NCI-H774 (cell line): ENCODE measurements at places on chromosomes 1 and 21.

DNA sequence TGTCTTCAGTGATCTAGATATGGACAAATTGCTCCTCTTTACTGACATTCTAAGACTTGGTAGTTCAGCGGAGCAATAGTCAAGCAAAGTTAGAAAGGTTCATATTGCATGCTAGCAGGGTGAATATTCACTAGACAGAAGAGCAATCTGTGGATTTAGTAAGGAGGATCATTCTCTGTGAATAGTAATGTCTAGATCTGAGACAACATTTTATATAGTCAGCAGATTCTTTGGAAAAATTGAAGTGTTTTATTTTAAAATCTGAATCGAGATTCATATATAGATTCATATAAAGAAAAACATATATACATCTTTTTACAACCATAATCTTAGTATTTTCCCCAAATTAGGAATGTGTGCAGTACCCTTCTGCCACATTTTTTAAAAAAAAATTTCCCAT lies 274.5 kb upstream of the BRINP3 start:
- no peak for DNase-seq

DNA sequence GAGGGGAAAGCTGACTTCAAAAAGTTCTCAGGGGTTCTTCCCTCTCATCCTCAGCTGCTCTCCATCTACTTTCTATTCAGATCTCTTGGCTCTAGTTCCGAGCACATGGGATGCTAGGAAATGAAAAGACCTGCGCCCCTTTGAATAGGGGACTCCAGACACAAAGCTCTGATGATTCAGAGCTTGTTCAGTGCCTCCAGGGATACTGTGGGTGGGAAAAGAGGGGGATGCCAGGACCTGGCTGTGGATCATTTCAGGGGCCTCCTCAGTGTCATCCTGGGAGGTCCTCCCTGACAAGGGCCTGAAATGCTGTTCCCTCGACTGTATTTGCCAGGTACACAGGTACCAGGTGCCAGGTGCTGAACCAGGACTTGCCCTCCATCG lies 943 bp upstream of the KIAA0040 start:
- DNase-seq: no peak

- no peak for DNase-seq
These were observed 427.7 kb downstream of the LRRIQ3 start for GRCh38 chr1:73770109-73770905.

GRCh38 chr1:20086800-20087199 lies 16.8 kb downstream of the PLA2G5 start:
- DNase-seq: no peak

DNA sequence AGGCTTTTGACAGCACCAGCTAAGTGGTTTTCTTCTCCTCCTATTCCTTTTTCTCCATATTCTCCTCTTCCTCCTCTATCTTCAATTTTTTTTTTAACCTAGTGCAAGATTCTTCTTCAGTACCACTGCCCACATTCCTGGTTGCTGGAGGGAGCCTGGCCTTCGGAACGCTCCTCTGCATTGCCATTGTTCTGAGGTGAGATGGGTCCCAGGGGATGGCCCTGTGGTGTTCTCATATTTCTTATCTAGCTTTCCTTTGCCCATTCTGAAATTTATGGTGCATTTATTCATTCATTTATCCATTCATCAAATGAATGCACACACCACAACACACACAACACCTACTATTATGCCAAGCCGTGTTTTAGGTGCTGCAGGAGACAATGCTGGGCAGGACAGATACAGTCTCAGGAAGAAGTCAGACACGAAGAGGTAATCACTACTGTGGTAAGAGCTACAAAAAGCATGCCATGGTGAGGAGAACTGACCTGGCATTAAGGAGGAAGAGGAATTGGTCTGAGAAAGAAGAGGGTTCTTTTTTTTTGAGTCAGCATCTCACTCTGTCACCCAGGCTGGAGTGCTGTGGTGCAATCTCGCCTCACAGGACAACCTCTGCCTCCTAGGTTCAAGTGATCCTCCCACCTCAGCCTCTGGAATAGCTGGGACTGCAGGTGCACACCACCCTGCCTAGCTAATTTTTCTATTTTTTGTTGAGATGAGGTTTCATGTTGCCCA lies 47.5 kb upstream of the TDRD10 start:
- DNase-seq: no peak

DNA sequence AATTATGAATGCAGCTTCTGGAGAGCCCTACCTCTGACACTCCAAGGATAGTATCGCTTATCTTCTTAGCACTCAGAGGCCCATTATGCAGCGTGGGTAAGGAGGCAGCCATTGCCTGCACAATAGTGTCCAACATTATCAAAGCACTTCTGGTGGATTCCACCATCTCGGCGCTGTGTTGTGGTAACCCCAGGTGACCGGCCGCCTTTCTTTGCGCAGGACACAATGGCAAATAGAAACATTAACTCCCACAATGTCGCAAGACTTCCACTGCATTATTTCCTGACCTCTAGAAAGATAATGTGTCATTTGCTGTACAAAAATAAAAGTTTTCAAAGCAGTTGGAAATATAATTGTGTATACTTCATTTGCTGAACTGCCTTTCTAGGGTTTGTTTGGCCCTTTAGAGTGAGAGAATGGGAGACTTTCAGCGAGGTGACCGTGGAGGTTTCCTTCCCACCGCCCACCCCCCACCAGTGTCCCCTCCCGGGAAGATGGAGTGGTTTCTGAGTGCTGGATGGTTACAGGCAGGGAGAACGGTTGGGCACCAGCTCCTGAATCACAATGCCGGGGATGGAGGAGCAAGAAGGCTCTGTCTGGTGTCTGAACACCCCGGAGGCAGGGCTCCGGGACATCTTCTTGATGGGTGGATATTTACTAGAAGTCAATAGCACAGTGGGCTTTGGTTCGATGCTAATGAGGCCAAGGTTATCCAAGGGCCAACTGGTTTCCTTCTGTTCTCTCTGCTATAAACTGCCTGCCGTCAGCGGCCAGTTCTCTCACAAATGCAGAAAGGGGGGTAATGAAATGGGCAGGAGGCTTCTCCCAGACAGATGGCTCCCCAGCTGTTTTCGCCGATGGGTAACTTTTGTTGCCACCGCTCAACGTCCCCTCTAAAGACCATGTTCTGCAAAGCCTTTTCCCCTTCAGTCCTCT lies 215.4 kb upstream of the PROX1 start:
- DNase-seq: no peak

DNA sequence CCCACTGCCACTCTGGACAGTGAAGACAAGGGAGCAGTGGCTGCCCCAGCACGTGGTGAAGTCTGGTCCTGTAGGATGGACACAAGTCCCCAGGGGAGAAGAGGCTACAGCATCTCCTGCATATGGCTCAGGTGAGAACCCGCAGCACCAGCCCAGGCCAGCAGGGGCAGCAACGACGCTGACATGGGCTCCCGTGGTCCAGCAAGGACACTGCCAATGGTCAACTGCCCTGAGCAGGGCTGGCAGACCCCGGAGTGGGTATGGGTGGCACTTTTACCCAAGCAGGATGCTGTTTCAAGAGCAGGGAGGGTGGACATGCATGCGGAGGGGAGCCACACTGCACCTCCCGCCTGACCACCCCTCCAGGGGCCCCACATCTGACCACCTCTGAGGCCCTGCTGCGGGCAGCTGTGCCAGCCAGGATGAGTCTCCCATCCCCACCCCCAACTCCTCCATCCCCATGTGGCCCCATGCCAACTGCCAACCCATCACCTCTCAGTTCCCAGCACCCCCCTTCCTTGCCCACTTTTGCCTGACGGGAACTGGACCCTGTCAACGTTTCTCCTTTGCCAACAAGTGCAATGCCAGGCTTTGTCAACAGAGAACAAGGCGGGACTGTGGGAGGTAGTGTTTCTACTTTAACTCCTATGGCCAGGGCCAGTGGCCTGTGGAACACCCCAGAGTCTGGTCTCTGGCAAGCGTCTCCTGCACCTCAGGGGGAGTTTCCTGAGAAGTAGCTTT lies 8.6 kb downstream of the MORN1 start:
- DNase-seq: no peak

- no peak for DNase-seq
These were observed 78.0 kb upstream of the IPO9 start for GRCh38 chr1:201750934-201751333.

DNA sequence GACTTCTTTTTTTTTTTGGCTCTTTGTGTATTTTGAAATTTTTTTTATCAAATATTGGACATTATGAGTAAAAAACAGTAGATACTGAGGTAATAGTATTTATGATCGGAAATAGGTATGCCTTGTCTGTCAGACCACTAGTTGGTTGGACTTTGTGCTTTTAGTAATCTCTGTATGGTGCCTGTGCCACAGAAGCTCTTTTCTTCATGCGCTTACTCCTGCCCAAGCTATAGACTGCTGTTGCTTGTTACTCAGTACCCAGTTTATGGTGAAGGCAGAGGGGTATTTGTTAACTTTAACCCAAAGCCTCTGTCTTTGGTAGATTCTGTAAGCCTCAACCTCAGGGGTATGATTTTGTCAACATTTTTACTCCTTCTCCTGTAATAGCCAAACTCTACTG lies 8.6 kb downstream of the SLC30A7 start:
- DNase-seq: no peak

DNA sequence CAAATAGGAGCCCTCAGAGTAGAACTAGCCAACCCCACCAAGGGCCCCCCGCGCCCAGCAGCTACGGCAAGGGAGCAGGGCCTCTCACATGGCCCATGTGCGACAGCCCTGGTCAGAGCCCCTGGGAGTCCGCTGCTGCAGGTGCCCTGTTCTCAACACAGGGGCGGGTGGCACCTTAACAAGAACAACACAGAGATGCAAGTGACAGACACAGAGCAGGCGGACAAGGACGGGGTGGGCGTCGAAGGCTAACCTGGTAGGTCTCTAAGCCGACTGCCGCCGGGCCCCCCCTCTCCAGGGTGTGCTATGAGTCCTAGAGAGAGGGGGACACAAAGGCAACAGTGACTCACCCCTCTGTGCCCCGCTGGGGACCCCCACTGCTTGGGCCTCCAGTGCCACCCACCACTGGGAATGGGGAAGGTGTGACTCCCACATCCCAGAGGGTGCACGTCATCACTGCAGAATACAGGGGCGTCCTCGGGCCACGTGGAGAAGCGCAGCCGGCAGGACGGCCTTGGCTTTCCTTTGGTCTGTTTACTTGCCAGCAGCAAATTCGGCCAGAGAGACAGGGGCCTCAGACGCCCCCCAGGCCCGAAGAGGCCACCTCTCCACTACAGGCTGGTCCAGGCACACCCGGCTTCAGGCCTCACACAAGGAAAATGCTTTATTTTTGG lies 44.8 kb downstream of the PRDM15 start:
- no peak for DNase-seq

GRCh38 chr1:203743091-203743571 lies 21.9 kb upstream of the LAX1 start:
- no peak for DNase-seq

GRCh38 chr1:53658489-53659230 lies 80.3 kb downstream of the GLIS1 start:
- DNase-seq: no peak

DNA sequence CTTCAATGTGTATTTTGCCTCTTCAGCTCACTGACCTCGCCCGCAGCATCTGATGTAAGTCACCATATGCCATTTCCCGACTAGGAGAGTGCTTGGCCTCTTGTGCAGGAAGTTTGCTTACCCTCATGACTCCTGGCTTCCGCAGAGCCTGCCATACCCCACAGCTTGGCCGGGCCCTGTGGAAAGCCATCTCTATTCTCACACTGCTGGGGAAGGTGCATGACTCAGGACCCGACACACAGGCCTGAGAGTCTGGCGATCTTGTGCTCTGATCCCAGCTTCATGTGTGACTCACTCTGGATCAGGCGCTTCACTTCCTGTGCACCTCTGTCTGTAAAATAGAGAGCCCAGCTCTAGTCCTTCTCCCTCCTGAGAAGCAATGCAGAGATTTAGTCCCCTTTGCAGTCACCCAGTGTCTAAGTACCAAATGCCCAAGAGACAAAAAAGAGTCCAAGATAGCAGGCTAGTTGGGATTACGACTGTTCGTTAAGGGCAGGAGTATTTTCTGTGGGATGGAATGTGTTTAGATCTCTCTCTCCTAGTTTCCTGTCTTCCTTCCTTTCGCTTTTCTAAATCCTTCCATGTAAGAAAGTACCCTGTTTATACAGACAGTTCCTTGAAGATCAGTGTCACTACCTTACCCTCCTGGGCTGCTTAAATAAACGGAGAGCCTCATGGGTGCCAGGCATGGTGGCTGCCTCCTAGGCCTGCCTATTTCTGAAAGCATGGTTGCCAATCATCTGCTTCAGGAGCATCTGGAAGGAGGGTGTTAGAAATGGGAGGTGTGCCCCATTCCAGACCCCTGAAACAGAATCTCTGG lies 62.8 kb upstream of the KIF26B start:
- DNase-seq: peak; percentile 26

- DNase-seq: no peak
These were observed 446 bp upstream of the DEPDC1 start for GRCh38 chr1:68497358-68497698.

- no peak for DNase-seq
These were observed 6.8 kb upstream of the COL6A2 start for GRCh38 chr21:46091118-46091517.

DNA sequence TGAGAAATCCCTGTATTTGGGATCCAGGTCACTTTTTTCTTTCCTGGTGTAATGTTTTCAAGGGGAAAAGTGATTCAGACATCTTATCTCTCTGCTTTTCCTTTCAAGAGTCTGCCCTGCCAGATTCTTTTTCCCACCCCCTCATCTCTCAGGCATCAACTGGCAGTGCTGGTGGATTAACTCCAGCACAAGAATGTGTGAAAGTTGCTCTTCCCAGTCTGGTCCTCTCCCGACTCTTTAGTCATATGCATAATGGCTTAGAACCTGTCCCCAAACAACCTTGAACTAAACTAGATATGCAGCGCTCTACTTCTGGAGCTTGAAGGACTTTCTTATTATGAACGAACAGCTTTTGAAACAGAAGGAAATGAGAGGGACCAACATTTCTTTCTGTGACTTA lies 88.5 kb downstream of the SLC44A5 start:
- DNase-seq: no peak

GRCh38 chr1:55213885-55214211 lies 1.3 kb downstream of the USP24 start:
- no peak for DNase-seq
